ENCODE measurements at places on chromosomes 6 and 20.

GRCh38 chr6:64415926-64416325 lies 780.3 kb downstream of the PHF3 start:
- no peak for DNase-seq

DNA sequence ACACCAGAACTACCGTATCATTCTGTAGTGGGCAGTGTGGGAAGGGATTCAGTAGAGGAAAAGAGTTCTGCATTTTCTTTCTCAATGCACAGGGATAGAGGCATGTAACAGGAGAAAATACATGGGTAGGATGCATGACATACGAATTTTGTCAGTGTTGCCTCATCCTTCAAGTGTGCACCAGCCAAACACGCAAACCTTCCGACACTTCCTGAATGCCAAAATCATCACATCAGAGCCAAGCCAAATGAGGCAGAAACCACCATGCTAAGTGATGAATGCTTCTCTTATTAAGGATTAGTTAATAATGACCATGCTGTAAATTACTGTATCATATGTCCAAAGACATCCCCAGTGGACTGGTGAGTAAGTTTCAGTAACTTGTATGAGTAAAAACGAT lies 27.3 kb downstream of the RAMACL start:
- DNase-seq: no peak

DNA sequence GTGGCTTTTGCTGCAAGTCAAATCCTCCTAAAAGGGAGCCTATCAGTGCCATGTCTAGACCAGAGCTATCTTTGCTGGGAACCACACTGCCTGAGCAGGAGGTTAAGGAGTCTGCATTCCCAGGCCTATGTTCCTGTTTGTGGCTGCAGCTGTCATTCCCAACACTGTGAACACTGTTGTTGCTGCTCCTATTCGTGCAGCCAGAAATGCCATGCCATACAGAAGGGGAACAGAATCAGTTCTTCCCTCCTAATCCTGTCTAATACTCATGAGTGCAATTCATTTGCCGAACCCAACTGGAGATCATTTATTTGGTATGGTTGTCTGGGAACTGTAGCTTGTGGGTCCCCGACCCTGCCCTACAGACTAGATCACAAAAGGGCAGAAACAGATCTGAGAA lies 406.5 kb upstream of the GJE1 start:
- DNase-seq: no peak

- DNase-seq: no peak
Observed at GRCh38 chr6:155380666-155381332, 66.5 kb upstream of the TFB1M start.
